Stimulated activated naive B cell treated with anti-CD40 and anti-IgM and Interleukin-4, amounts not matched to agents 10 μg/mL and 1 μg/mL and 100 μg/mL, for 72 hours (primary cell): ENCODE measurements at places on chromosomes 7 and 10.

DNA sequence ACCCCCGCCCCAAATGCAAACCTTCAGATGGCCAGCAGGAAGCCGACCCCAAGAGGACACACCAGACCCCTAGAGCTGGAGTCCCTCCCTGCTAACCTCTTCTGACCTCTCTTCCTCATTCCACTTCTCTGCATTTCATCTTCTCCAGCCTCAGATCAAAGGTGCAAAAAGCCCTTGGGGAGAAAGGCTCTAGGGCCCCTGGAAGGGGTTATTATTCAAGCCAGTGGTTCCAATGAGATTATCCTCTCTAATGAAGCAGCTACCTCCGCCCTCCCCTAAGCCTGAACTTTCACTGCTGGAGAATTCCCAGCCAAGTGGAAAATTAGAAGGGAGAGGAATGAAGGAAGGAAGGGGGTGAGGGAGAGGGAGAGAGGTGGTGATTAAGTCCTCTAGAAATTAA lies 343.9 kb downstream of the PLXNA4 start:
- no peak for DNase-seq

DNA sequence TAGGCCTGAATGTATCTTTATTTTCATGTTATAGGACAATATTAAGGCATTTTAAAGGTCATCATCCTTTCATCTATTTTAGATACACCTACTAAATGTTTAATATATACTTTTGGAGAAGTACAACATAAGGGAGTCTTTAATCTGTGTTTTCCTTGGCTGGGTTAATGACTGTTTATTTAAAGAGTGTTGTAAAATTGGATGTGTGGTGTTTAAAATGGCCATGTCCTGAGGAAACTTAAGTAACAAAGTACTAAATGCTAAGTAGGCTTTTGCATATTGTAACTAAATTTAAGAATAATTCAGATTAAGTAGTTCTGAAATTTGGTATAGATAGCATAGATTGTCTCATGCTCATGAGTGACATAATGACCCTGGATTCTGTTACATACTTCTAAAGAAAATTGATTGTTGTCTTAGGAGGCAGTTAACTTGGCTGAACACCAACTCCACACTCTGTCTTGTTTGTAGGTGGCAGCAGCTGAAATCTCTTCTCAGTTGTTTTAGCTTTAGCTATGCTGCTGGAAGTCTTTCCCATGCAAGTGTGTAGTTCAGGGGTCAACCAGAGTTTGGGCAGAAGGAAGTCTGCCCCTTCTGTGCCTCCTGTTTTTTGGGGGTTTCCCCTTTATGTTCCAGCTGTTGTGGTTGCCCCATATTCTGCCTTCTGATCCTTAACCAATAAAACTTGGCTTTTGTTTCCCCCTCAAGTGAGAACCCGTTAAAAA lies 29.2 kb downstream of the DLD start:
- no peak for DNase-seq

DNA sequence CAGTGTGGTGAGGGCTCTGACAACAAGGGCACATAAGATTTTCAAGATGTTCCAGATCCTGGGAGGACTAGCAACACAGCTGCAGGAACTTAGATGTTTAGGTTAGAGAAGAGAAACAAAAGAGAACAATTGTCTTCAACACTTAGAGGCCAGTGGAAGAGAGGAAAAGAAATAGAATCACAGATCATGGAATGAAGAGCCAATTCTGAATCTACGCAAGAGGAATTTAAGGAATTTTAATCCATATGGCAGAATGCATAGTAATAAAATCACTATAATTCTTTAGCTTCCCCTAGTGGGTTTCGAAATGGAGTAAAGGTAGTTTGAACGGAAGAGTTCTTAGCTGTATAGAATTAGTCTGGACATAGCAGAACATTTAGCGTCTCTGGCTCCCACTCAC lies 114.6 kb upstream of the LRRTM3 start:
- no peak for DNase-seq

DNA sequence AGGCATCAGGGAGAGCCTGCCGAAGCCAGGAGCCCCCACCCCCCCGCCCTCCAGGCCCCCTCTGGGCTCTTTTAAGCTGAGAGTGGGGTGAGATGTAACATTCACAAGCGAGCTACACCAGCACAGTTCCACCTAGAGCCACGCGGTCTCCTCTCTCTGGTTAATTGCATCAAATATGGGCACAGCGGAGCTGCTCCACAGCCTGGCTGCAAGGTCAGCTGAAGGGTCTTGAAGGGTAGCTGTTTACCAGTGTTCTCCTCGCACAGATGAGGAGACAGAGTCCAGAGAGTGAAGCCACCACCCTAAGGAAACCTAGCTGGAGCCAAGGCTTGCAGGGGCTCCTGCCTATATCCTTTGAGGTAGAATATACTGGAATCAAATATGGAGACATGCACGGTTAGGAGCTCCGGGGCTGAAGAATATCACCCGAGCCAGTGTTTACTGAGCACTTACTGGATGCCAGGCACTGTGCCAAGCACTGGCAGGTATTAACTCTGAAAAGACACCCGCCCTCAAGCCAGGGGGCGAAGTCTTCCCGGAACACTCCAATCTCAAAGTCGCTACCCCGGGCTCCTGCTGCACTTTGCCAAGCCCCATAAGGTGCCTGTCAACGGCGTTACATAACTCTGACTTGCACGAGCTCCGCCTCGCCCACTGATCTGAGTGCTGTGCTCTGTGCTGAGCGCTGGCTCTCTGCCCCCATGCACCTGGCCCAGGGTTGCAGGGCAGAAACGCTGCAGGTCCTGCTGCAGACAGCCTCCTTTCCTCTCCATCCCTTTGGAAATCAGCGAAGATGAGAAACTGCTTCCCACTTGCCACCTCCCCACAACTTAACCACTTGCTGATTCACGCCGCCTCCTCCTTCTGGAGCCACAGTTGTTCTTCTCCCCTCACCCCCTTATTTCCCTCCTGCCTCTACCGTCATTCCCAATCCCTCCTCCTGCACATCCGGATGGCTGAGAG lies 5.4 kb downstream of the CHST15 start:
- no peak for DNase-seq

DNA sequence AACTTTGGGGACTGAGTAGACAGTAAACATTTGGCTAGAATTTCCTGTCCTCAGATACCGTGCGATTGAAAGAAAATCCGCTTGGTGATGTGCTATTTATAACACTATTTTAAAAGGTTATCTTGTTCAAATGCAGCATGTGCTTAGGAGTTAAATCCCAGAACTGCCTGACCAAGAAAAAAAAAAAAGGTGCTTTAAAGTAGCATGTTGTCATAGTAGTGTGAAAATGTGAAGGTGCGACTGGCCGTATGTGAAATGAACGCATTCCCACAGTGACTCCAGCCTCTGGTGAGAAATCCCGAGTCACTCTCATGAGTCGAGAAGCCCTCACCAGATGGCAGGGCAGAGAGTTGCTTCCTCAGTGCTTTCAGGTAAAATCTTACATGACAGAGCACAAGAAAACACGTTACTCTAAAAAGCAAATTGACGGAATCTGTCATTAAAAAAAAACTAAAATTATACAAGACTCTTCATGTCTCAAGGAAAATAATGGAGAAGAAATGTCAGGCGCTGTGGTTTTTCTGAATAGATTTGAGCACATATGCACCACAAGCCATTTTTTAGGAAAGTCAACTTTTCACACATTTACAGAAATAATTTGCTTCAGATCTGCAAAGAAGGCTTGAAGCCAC lies 18.4 kb upstream of the KLF6 start:
- no peak for DNase-seq

- no peak for DNase-seq
These were observed 84.8 kb downstream of the PLXNA4 start for GRCh38 chr7:132491391-132491945.

GRCh38 chr10:29534590-29534989 lies 100.2 kb downstream of the SVIL start:
- DNase-seq, result no peak

DNA sequence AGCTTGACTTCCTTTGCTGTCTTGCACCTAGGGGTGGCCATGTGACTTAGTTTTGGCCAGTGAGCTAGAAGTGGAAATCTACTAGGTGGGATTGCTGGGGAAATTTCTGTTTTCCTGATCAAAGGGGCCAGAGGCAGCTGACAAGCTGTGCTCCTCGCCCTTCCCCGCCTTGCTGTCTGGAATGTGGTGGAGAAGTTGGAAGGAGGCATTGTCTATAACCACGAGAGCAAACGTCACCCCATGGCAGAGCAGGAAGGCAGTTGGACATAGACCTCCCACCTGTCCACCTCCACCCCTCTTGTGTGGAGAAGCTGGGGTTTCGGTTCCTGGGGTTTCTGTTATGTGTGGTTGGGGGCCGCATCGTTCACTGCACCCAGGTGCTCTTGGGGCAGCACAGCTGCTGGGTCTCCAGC lies 7.3 kb downstream of the SFRP5 start:
- DNase-seq, result no peak

DNA sequence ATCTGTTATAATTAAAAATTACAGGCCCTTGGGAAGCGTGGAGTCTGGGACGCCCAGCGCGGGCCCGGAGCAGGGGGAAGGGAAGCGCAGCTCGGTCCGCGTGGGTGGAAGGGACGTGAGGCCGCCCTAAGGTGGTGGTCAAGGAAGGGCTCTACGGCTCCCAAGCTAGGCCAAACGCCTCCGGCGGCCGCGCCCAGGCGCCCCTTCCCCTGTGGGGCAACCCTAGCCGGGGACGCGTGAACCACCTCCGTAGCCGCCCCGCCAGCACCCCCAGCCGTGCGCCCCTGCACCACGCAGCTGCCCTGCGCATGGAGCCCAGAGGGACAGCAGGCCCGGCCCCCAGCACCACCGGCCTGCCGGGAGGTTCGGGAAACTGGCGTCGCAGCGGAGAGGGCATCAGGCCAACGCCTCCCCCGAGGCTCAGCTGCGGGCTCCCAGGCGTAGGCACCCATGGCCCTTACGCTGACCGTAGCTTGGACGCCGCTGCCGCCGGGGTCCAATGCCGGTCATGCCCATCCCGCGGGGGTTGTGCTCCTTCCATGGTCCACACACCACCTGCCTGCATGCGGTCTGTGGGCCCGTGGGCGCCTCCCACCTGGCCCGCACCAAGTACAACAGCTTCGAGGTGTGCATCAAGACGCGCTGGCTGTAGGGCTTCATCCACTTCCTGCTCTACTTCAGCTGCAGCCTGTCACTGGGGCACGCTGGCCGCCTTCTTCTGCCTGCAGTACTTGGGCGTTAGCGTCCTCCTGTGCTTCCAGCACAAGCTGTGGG lies 166.7 kb downstream of the SEPTIN7 start:
- DNase-seq, result no peak

GRCh38 chr10:33306701-33307519 lies 27.6 kb downstream of the NRP1 start:
- no peak for DNase-seq

DNA sequence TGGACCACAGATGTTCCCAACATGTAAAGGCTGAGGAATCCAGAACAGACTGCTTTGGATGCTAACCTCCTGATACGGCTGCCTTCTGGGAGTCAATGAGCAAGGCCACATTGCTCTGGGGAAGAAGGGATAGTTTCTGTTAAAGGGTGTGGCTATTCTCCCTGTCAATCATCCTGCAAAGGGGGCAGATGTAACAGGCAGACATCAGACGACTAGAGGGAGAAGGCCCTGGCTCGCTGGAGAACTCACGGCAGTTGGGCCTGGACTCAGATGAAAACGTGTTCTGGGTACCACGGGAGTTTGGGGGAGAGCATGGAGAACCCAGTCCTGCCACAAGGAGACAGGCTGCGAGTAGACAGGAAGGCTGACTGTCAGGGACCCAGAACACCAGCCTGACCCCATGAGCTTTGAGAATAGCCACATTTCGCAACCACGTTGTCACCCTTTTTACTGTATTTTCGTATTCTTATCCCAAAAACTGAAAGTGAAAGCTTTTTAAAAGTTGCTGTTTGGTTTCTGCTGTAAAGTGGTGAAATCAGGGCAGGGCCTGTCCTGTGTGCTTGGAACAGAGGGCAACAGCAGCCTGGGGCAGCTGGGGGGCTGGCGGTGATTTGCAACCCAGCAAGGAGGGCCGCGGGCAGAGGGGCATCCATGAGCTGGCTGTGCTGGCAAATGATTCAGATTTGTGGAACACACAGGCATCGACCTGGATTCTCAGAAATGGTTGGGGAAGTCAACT lies 95.3 kb downstream of the MYOF start:
- DNase-seq, result no peak

DNA sequence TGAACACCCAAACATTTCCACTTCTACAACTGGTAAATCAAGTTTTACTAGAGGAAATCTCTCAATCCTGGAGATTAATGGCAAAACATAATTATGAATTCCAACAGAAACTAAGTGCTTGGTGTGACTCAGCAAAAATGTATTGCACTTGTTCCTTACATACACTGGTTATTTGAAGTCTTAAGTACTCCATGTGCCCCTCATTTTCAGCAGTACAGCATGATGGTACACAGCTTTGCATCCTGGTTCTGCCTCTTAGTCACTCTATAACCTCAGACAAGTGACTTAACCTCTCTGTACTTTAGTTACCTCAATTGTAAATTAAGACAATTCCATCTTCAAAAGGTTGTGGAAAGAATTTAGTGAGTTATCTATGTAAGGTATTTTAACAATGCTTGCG lies 12.9 kb downstream of the SLC16A12 start:
- DNase-seq, result no peak

GRCh38 chr7:108026116-108026515 lies 23.2 kb upstream of the LAMB1 start:
- DNase-seq, result no peak

DNA sequence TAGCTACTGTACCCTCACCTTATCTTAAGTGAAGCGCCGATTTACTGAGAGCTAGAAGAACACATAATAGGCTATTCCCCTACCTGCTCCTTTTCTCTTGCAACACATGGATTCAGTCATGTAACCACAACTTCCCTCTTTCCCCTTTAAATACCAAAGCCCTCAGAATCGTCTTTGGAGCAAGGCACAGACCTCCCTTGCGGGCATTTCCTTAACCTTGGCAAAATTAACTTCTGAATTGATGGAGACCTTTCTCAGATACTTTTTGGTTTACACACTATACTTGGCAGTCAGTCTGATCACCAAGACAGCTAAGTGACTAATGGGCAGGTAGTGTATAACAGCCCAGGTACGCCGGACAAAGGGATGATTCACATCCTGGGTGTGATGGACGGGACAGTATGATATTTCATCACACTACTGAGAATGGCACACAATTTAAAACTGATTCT lies 72.7 kb upstream of the SEC61G start:
- no peak for DNase-seq

GRCh38 chr10:91672021-91672608 lies 39.2 kb upstream of the PPP1R3C start:
- DNase-seq, result no peak

DNA sequence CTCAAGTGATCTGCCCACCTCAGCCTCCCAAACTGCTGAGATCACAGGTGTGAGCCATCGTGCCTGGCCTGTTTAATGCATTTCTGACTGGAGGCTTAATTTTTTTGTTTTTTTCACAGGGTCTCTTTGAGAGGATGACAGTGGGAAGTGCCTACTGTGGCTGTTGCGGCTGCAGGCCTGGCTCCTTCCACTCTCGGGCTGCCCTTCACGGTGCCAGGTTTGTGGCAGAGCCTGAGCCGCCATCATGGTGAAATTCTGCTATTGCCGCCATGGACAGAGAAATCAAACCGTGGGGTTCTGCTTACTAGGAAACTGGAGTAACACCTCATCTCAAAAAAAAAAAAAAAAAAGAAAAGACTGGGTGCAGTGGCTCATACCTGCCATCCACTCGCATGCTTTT lies 142.7 kb downstream of the CAMK1D start:
- no peak for DNase-seq
